ENCODE measurements at places on chromosomes 1 and 21.

DNA sequence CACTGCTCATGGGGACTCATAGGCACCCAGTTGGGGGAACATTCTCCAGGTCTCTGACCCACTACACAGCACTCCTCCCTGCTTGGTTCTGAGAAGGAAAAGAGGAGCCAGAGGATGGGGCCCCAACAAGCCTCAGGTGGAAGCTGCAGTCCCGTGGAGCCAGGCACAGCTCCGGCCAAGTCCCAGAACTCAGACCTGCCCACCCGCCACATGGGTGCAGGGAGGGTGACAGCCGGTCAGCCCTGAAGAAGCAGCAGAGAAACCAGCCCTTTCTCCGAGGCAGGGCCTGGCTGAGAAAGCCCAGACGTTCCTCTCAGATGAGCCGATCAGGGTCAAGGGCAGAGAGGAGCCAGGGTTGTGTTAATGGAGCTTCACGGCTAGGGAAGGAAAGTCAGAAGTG lies 106.5 kb downstream of the PRDM16 start:
- DNase-seq, result no peak

- no peak for DNase-seq
Measured at GRCh38 chr21:37208056-37208721, 58.9 kb downstream of the VPS26C start.

DNA sequence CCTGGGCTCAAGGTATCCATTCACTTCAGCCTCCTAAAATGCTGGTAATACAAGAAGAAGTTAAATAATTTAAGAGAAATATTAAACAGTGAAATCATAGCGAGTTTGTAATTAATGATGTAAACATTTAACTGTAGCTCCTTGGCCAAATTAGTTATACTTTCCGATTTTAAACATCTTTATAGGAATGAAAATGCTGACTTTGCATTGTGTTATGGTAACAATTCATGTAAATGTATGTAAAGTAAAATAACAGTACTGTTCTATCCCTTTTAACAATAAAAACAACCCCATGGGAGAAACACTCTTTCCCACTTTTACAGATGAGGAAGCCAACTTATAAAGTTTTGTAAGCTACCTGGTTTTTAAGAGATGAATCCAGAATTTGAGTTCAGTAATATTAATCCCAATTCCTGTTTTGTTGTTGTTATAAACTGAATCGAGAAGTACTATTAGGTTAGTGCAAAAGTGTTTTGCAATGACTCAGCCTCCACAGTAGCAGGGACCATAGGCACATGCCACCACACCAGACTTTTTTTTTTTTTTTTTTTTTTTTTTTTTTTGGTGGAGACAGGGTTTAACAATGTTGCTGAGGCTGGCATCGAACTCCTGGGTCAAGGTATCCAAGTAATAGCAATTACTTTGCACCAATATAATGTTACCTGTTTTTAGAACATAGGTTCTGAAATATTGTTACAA lies 1360.4 kb downstream of the BRINP3 start:
- DNase-seq, result no peak

GRCh38 chr1:247908766-247909165 lies 11.3 kb upstream of the OR2T8 start:
- DNase-seq, result no peak

All from DMS53 (cell line).